Nucleus accumbens (tissue), 56 donors: ENCODE measurements at places on chromosomes 12 and 14.

GRCh38 chr12:96218989-96219678 lies 25.0 kb downstream of the ELK3 start:
- no peak for DNase-seq

GRCh38 chr12:19967001-19967400 lies 401.3 kb upstream of the PDE3A start:
- no peak for DNase-seq

- no peak for DNase-seq
These were observed 26.7 kb downstream of the NTN4 start for GRCh38 chr12:95763809-95764253.

GRCh38 chr14:36424478-36425102 lies 95.4 kb downstream of the NKX2-1 start:
- no peak for DNase-seq

DNA sequence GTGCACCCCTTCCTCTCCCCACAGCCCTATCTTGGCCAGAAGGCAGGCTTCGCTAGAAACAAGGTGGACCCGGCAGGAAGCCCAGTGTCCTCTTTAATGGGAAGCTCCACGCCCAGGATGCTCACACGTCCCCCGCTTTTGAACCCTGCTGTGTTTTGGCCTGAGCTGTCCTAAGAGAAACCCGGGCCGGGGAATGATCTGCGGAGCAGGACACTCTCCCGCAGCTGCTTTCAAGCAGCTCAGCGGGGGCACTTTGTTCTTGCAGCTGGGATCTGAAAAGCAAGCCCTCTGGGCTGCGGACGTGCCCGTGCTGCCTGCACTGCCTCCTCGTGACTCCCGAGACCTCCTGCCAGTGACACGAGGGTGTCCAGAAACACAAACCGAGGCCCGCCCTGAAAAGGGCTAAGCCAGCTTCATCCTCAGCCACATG lies 30.0 kb downstream of the SCARB1 start:
- DNase-seq, result peak; percentile 35

- no peak for DNase-seq
These were observed 85.2 kb upstream of the MYF6 start for GRCh38 chr12:80622271-80622670.

- no peak for DNase-seq
These were observed 124.9 kb downstream of the PTPRR start for GRCh38 chr12:70795608-70796007.

DNA sequence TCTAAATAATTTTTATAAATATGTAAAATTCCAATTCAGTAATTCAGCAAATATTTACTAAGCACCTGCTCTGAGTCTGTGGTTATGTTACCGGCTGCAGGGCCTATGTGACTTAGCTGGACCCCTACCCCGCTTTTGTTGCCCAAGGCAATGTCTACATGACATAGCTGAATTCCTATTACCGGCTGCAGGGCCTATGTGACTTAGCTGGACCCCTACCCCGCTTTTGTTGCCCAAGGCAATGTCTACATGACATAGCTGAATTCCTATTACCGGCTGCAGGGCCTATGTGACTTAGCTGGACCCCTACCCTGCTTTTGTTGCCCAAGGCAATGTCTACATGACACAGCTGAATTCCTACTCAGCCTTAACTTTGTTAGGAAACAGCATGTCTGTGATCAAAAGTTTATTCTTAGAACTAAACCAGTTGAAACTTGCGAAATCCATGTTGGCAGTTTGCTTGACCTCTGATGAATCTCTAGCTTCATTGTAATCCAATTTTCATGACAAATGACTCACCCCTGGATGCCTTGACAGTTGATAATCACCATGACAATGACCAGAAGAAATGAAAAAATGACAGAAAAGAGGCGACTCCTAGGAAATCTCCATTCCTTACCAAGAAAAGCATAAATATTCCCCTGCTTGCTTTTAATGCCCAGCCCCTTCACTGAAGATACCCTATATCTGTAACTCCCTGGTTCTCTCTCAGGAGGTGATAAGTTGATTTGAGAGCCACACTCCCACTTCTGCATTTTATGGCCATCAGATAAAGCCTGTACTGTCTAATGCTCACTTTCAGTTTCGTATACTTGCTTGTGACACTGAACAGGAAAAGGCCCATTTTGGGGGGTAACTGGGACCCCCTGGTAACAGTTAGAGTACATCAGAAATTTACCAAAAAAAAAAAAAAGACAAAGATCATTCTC lies 148.4 kb upstream of the SYT10 start:
- no peak for DNase-seq

DNA sequence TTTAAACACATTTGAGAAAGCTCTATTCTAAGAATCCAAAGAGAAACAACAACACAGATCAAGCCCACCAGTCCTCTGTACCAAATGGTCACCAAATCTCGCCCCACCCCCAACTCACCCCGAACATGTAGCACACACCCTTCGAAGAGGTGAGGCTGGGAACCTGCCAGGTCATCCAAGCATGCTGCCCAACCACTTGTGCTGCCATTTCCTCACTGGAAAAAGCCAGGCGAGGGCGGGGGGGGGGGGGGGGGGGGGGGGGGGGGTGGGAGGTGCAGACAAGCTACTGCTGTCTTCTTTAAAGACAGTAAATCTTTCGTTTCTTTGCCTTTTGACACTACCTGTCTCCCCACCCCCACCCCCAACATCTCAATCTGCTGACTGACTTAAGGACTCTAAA lies 59.9 kb downstream of the SETD3 start:
- DNase-seq, result no peak

DNA sequence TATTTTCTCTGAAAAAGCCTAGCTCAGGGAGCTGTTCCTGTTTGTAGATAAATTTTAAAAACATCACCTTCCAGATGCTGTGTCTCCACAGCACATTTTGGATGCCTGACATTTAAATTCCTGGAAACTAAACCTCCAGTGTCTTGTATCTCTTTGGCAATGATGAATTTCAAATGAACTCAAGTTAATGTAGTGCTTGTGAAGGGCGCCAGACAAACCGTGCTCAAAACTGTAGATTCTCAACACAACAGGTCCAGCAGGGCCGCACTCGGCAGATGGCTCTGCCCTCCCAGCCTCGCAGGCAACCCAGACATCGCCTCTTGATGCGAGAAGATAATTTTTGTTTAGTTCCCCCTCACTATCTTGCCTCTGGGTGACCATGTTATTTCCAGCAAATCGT lies 432.9 kb downstream of the VRK1 start:
- no peak for DNase-seq
